ENCODE measurements at places on chromosomes 7 and 10.

GRCh38 chr10:112202561-112203241 is 19.1 kb upstream of the GPAM start:
- ATAC-seq: no peak

DNA sequence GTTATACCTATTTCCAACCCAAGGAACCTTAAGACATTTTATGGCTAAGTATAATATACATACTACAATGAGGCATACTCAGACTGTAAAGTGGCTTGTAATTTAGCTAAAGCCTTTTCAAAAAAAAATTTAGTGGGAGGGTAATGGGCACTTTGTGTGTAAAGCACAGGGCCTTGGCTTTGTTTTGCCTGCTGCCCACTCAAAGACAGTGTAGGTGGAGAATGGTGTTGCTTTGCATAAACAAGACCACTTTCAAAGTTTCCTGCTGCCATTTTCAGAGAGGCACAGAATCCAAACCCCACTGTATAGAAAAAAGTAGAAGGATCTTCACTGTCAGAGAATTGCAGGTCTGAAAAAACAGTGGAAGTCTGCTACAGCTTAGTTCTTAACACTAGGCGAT is 21.2 kb upstream of the SLC35B4 start:
- no peak for ATAC-seq

DNA sequence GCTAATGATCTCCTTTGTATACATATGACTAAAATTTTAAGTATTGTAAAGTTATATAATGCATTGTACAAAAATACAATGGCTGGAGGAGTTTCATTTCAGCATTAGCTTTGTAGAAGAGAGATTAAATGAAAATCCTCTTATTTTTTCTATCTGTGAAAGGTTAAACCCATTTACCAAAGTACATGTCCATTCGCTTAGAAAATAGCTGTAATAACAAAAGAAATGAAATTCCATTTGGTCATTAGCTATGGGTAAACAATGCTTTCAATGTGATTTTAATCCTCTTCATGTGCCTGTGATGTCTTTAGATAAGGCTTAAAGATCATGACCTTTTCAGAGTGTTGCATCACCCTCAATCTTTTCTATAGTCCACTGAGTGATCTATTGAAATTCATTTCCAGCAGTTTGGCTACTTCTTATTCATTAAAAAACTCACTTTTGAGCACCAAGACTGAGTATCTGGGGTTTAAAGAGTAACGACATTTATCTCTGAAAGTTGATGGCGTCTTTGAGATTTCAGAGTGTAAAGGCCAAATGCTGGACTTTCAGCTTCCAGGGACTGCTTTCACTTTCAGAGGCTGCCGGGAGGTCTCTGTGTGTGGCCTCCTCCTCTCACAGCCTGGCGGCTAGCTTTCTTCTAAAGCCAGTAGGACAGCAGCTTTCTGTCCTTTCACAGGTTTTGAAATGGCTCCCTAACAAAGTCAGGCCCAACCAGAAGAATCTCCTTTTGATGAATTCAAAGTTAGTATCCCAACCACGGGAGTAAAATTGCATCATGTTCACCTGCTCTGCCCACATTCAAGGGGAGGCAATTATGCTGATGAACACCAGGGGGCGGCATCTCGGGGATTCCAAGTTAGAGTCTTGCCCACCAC is 701.4 kb upstream of the COBL start:
- ATAC-seq: no peak

- ATAC-seq: no peak
Observed at GRCh38 chr7:157889480-157889879, 552.7 kb downstream of the DNAJB6 start.

GRCh38 chr10:67780759-67781538 is 57.0 kb downstream of the DNAJC12 start:
- ATAC-seq: no peak

GRCh38 chr10:124663228-124663627 is 81.0 kb downstream of the FAM53B start:
- no peak for ATAC-seq

DNA sequence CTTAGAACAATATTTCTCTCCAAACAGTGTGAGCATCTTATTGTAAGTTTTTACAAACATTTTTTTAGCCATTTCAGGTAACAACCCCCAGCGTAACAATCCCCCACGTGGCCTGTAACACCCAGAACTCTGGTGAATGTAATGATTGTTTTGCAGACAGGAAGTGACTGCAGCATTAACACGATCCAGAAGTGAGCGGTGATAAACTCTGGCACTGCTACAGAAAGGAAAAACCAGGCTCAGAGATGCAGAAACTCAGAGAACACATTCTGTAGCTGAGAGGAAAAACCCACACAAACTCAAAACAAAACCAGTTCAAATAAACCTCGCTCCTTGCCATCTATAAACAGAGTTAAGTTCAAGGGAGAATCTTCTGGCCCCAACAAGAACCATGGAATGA is 285.7 kb downstream of the FGFR2 start:
- ATAC-seq: no peak

- ATAC-seq: no peak
Observed at GRCh38 chr10:98832196-98832595, 385.5 kb upstream of the HPS1 start.

DNA sequence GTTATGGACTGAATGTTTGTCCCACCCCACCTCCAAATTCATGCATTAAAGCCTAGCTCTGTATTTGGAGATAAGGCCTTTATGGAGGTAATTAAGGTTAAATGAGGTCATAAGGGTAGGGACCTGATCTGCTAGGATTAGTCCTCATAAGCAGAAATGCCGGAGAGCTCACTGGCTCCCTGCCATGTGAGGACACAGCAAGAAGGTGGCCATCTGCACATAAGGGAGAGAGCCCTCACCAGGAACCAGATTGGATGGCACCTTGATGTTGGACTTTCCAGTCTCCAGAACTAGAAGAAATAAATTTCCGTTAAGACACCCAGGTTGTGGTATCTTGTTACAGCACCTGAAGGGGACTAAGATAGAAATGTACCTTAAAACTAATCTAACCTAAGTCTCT is 816.1 kb upstream of the C7orf33 start:
- no peak for ATAC-seq

DNA sequence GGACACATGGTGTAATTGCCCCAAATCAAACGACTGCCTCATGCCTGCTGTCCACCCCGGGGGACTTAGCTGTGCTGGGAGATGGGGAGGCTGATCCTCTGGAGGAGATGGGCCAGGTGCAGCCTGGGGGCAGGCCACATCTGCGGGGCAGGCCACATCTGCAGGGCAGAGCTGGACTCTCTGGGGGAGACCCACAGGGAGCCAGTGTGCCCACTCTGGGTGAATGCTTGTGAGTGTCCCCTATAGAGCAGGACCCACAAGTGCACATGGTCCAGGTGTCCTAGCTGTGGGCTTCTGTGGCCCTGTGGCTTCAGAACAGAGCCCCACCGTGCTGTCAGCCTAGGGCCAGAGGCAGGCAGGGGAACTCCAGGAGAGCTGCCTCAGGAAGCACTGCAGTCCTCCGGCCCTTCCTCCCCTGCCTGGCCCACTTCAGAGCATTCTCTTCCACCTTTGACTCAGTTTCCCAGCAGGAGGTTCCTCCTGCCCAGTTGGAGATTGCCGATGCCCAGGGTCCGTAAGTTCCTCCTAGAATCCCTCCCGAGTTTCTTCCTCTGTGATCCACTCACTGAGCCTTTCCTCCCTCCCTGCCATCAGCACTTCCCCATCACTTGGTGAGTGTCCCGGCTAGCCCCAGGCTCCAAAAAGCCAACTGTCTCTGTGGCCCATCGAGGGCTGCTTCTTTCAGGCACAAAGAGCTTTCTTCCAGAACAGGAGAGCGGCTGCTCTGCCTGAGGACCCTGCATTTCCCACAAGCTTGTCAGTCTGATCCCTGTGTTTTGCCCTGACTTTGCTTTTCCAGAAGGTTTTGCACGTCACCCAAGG is 50.3 kb downstream of the ADCYAP1R1 start:
- ATAC-seq: no peak

GRCh38 chr10:131437556-131438475 is 126.3 kb upstream of the TCERG1L start:
- ATAC-seq: no peak
